ENCODE measurements at places on chromosomes 4 and X. TPM values are rescaled to one million over a fixed set of nuclear protein-coding genes. Genes with fewer than 3 reads are reported as not detected.

Gene TREX2
- polyA plus RNA-seq, result not detected

Gene PDLIM3
- 15.4 TPM for polyA plus RNA-seq

DNA sequence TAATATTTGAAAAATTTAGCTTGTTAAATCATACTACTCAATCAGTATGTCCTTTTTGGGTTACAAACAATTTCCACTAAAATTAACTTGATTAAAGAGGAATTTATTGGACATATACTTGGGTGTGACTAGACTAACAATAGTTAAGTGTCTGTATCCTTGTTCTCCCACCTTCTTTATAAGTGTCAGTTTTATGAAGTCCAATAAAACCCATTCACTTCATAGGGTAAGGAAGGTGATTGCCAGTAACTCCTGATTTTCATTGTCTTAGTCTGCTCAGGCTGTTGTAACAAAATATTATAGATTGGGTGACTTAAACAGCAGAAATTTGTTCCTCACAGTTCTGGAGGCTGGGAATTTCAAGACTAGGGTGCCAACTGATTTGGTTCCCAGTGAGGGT lies 800.0 kb downstream of the PDHA2 start:
- DNase-seq, result no peak

GRCh38 chr4:38846015-38846414 lies 10.6 kb downstream of the TLR6 start:
- no peak for DNase-seq

DNA sequence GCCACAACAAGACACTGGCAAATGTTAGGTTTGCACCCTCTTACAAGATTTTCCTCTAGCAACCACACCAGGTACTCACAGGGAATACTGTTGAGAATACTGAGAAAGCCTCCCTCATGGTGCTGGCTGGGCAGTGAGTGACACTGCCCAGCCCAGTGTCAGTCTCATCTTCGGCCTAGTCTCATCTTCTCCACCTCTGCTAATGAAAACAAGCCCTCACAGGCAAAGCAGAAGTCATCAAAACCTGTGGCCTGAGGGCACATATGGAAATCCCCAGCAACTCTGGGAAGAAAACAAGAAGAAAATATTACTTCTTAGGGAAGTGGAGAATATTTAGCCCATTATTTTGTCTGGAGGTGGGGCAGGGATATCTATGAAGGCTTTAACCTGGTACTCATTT lies 7.9 kb upstream of the ADAM29 start:
- no peak for DNase-seq

Measured in AG04450 (cell line).